ENCODE measurements at places on chromosomes 7 and 10.

GRCh38 chr10:58576751-58577436 lies 64.2 kb downstream of the BICC1 start:
- DNase-seq = no peak

DNA sequence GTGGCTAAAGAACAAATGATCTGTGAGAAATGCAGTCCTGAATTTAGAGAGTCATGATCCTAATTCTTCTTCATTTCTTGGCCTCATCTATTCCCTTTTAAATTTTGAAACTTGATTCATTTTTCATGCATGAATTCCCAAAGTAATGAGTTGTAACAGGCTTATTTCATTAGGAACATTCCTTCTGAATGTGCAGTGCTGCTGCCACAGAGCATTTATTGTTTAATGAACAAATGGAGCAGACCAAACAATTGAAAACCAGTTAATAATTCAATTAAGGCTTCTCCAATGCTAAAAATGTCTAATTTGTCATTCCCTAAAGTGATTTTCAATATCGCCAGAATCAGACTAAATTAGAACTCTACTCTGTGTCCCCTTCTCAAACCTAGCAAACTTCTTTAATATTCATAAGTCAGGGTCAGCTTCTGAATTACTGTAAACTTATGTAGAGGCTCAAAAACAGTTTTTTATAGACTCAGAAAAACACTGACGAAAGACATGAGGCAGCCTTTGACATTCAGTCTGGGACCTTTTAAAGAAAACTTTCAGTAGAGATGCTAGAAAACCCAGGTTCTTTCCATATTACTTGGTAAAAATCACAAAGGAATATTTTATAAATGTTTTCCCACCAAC lies 14.5 kb downstream of the LSMEM1 start:
- no peak for DNase-seq

DNA sequence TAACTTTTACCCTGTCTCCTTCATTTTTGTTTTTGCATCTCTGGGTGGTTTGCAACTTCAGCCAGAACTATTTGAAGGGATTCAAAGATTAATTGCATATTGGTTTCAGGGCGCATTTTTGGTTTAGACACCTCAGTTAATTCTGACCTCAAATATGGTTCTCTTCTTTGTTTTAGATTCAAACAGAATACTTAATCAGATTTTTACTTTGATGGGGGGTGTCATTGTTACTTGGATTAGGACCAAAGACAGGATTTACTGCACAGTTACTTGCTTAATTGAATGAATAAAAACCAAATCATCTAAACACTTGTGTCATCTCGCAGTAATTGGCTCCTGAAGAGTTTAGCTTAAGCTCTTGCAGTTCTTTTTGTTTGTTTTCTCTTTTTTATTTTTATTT lies 100.9 kb downstream of the PHTF2 start:
- no peak for DNase-seq

GRCh38 chr10:5545426-5545777 lies 20.6 kb downstream of the CALML3 start:
- no peak for DNase-seq

DNA sequence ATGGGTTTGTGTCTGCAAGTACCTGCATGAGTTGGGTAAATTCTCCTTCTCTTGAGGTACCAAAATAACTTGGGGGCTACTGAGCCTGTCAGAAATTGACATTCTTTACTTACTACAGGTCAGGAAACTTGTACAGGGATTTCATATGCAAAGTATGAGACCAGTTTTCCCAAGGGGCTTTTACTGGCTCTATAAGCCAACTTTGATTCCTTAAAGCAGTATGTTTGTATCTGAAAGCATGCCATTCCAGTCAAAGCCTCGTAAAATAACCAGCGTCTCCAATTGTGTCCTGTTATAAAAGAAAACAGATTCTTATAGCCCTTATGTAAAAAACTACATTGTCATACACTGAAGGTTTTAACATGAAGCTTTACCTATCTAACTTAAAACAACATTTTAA lies 90.2 kb downstream of the ZNF467 start:
- no peak for DNase-seq

GRCh38 chr10:12509016-12509793 lies 159.9 kb downstream of the CAMK1D start:
- no peak for DNase-seq
